ENCODE measurements at places on chromosomes 12 and 14.

DNA sequence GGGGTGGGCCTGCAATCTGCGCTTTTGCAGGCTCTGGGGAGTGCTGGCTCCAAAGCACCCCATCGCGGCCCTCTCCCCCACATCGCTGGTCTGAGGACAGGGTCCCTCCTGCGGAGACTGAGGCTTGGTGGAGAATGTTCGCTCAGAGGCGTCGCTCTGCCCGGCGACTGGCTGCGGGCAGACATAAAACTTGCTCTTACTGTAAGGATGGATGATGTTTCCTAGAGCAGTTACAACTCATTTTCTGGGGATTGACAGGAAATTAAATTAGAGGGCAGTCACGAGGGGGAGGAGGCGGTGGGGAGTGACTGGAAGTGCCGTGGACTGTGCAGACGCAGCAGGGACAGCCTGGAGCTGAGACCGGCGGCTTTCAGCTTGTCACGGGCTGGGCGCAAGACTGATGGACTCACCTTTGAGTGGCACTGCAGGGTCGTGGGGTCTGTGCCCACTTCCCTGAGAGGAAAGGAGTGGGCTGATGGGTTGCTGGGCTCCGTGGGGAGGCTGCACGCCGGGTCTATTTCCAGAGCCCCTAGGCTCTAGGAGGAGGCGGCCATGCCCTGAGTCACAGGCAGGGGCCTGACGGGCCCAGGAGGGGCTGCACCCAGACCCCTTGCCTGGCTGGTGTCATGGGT lies 32.8 kb downstream of the NOC4L start:
- no peak for DNase-seq

- DNase-seq = no peak
These were observed 171.6 kb downstream of the CALM1 start for GRCh38 chr14:90568405-90568804.

GRCh38 chr12:53676656-53677015 lies 753 bp upstream of the ATP5MC2 start:
- no peak for DNase-seq

DNA sequence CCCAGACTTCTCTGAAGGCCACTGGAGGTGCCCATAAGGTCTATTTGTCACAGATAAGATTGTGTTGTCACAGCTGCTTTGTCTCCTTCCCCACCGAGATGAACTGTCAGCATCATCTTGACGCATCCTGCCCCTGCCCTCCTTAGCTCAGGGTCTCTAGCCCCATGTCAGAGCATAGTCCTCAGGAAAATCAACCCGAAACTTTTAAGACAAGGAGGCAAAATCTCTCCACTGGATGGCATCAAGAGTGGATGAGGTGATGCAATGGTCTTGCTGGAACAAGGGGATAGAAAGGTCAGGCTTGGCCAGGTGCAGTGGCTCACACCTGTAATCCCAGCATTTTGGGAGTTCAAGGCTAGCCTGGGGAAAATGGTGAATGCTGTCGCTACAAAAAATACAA lies 8.2 kb downstream of the KRT79 start:
- no peak for DNase-seq

DNA sequence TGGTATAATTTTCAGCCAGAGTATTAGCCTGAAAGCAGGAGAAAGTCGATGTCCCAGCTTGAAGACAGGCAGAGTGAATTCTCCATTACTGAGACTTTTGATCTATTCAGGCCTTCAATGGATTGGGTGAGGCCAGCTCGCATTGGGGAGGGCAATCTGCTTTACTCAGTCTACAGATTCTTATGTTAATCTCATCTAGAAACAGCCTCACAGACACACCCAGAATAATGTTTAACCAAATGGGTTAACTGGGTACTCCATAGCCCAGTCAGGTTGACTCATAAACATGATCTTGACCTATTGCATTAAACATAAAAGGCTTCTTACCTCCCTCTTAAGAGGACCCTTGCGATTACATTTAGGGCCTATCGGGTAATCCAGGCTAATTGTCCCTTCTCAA lies 118.0 kb downstream of the KTN1 start:
- no peak for DNase-seq

GRCh38 chr12:144650-145284 lies 69.2 kb downstream of the SLC6A12 start:
- no peak for DNase-seq

GRCh38 chr12:107377596-107378385 lies 284.4 kb upstream of the CRY1 start:
- DNase-seq = no peak

- DNase-seq = no peak
These were observed 56.9 kb downstream of the HSP90AA1 start for GRCh38 chr14:102029956-102030355.

GRCh38 chr14:50237427-50237826 lies 6.0 kb upstream of the SOS2 start:
- DNase-seq = no peak

DNA sequence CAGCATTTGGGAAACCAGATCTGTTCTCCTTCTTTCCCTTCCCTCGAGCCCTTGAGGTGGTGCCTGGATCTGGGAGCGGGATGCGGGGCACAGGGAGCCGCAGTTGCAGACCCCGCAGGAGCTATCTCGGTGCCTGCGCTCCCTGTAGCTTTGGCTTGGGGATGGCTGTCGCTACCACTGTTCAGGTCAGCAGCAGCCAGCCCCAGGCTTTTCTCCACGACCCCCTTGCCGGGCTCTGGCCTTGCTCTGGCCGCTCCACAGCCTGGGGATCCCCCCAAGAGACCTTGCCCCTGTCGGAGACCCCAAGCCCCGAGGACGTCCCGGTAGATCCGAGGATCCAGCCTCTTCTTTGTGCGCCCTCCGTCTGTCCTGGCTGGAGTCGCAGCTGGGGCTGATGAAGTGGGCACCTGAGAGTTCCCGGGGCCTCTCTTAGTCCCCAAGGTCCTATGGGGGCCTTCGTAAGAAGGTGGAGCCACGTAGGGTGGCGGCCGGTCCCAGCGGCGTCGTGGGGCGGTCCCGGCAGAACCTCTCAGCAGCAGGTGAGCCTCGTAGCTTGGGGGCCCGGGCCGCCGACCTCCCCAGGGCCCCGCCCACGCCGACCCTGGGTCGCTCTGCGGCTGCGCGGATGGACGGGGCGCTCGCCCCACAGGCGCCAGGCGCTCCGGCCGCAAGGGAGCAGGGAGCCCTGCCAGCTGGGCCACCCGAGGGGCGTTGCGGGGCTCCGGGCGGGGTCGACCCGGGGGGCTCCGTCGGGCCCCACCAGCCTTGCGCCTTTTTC lies 1.3 kb downstream of the DDN start:
- no peak for DNase-seq

GRCh38 chr14:106733771-106734170 lies 1207.4 kb downstream of the TMEM121 start:
- no peak for DNase-seq

GRCh38 chr12:53219292-53219955 lies 12.4 kb upstream of the ITGB7 start:
- peak; percentile 50 for DNase-seq

DNA sequence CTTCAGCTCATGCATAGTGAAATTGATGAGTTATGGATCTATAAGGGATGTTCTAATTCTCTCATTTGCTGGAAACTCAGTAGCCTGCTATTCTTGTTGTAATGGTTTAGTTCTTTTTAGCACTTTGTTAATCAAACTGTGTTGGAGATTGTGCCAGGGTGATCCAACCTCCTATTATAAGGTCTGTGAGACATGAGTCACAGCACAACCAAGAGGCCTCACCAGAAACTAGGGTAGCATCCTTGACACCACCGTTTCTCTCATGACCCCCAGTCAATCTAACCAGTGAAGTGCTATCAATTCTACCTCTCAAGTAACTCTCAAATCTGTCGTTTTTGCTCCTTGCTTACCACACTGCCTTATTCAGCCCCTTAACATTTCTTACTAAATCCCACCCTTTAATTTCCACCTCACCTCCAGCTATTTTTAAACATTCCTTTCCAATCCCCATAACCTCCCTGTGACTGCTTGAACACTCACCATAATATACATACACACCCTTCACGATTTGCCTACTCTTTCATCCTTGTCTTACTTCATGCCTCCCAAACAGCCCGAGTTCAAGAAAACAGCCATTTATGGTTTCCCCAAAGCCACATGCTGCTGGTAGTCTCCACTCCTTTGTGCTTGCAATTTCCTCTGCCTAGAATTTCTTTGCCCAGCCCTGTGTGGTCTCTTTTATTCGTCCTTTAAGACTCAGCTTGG lies 53.9 kb upstream of the NUDT4 start:
- no peak for DNase-seq

- no peak for DNase-seq
These were observed 1.4 kb downstream of the AKT1 start for GRCh38 chr14:104794099-104794498.

GRCh38 chr12:67727702-67728666 lies 79.4 kb downstream of the DYRK2 start:
- no peak for DNase-seq

DNA sequence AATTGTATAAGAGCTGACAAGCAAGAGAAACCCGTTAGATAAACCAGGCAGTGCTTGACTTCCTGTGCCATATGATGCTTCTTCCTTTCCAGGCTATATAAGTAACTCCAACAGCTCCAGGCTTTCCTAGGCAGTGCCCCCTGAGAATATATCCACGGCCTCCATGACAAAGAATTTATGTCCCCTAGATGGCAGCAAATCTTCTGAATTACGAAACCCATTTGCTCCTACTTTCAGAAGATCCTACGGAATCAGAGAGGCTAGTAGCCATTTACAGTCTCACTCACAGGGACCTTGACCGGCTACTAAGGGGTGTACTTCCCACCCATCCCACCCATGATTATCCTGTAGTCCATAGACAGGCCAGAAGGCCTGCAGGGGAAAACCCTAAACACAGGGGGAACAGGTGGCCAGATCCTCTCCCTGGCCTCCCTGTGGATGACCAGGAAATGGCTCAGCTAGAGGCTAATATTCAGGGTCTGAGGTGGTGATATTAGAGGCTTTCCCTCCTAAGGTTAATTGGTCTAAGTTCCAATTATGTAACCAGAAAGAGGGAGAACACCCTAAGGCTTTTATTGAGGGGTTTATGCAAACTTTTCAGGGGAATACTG lies 77.2 kb upstream of the DCD start:
- DNase-seq = no peak

GRCh38 chr12:116920939-116921338 lies 10.2 kb downstream of the FBXW8 start:
- no peak for DNase-seq

All from activated CD8-positive, alpha-beta memory T cell treated with anti-CD3 and anti-CD28 coated beads for 1 hour (primary cell).